GM20000 (cell line): ENCODE measurements at places on chromosomes 3 and 15.

DNA sequence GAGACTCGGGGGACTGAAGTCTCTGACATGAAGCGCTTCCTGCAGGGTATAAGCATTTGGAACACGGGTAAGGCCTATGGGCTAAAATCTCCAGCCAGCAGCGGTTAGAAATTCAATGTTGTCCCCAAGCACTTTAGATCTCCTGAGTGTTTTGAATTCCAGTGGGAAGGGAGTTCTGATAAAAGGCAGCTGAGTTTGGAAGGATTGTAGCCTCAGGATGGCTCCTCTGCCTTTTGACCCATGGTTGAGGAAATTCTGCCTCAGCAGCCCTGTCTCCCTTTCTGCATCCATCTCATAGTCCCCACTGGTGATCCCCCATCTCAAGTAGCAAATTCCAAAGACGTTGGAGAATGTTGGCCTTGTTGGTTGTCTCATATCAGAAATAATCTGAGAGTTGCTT, 24.2 kb upstream of the HACD2 start:
- no peak for DNase-seq

- peak; percentile 7 for DNase-seq
Observed at GRCh38 chr3:109072194-109072593, 45.7 kb downstream of the MORC1 start.

GRCh38 chr3:62378311-62378789, 5.0 kb upstream of the FEZF2 start:
- no peak for DNase-seq

- no peak for DNase-seq
Observed at GRCh38 chr3:194879991-194880939, 194.6 kb downstream of the FAM43A start.
